Stimulated activated CD4-positive, alpha-beta T cell treated with anti-CD3 and anti-CD28 coated beads, TNF-alpha, amount 100 ng/mL, for 4 hours (primary cell): ENCODE measurements at places on chromosomes 4 and X.

- DNase-seq, result no peak
These were observed 882.4 kb downstream of the C4orf33 start for GRCh38 chr4:129978315-129978714.

DNA sequence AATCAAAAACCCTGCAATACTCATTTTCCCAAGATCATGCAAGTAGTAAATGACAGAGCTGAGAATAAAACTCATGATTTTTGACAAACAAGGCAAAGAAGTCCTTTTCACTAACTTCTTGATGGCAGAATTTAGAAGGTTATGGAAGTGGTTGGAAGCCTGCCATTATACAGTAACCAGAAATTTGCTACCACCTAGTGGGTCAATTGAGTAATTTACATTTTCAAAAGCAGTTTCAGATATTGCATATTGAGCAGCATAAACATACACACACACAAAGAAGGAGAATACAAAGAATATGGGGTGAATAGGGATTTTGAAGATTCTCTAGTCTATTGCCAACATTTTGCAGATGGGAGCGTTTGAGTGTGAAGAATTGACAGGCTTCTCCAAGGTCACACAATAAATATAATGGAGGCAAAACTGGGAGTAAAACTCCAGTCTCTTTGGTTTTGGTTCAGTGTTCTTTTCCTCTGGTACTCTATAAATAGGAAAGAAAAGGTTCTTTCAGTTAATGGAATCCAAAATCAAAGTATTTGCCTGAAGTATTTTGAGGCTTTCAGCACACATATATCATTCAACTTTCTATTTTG, 70.2 kb downstream of the GC start:
- no peak for DNase-seq

DNA sequence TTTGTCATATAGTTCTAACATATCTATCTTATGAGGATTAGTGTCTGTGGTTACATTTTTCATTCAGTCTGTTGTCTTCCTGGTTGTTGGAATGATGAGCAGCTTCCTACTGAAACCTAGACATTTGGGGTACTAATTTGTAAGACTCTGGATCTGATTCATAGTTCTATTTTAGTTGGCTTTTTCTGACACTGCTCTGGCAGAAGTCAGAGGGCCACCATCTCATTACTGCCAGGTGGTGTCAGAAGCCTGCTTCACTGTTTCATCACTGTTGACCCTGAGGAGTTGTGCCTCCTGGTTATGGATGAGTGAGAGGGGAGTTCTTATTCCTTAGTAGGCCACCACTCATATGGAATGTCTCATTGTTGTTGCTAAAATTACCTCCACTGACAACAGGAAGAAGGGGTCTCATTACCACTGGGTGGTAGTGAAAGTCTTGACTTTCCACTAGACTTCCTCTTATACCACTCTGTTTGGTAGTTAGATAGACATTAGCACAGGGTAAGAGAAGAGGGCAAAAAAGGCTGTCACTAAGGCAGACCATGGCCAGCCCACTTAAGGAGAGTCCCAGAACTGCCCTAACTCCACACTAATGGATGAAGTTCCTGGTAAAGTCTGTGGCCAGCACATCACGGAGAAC, 395.2 kb downstream of the SPOCK3 start:
- no peak for DNase-seq

DNA sequence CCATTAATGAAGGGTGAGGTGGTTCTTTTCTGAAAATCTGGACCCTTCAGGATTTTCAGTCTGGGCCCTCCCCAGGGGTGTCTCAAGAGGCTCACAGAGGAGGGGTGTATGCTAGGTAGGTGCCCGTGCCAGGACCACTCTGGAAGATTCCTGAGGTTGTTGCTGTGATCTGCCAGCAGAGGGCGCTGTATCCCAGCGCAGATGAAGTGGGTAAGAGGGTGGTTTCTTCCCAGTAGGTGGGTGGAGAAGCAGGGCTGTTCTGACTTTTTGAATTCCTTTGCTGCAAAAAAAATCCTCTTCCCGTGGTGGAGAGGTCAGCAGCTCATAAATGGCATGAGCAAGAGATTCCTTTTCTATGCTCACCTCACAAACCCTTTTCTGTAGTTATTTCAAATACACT, 51.1 kb downstream of the SCML1 start:
- peak; percentile 14 for DNase-seq

- no peak for DNase-seq
These were observed 125.2 kb downstream of the COL25A1 start for GRCh38 chr4:109177096-109177810.

GRCh38 chrX:3129256-3129655, 88.0 kb downstream of the ARSF start:
- DNase-seq, result no peak

DNA sequence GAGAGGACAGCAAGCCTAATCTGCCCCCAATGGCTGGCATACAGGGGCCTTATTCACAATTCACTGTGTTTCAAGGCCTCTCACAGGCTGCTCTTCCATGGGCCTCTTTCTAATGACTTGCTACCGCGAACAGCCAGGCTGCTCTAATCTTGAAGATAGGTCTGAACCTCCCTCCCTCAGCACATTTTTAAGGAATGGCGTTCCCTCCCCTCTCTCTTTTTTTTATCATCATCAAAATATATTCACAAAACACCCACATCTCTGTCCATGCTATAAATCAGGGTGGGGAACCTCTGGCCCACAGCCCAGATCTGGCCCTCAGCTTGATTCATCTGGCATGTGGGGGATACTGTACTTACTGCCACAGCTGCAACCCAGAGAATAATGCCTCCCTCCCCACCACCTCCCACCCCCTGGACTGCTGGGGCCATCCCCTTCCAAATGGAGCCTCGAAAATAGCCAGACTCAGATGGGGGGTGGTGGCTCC, 76.2 kb upstream of the PLAC1 start:
- no peak for DNase-seq
